ENCODE measurements at places on chromosomes 16 and 17.

GRCh38 chr16:65938083-65938482 is 428.4 kb upstream of the CDH5 start:
- no peak for DNase-seq

DNA sequence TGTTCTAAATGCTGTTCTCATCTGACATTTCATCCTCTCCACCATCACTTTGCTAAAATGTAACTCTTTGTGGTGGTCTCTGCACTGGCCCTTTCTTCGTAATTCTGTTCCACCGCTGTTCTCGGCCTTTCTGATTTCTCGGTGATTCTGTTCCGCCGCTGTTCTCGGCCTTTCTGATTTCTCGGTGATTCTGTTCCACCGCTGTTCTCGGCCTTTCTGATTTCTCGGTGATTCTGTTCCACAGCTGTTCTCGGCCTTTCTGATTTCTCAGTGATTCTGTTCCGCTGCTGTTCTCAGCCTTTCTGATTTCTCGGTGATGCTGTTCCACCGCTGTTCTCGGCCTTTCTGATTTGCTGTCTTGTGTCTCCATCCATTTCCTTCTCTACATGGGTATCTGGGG is 12.3 kb downstream of the FOXF1 start:
- DNase-seq = no peak

DNA sequence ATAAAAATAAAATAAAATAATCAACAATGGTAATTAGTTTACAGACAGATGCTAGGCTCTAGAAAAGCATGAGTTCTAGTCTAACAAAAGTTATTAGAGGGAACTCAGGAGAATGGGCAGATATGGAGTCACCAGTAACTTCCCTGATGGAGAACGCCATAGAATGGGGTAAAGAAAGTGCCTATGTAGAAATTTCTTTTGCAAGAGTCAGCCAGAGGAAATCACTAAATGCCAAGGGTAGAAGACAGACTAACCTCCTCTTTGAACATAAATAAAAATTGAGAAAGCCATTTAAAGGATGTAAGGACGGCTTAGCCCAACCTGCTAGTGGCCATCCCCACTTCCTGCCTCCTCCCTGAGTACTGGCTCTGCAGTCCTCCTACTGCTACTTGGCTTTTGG is 141.6 kb downstream of the VPS53 start:
- DNase-seq = no peak

- no peak for DNase-seq
Measured at GRCh38 chr17:81367171-81367570, 28.1 kb upstream of the BAHCC1 start.

- DNase-seq = no peak
Measured at GRCh38 chr17:32586666-32587065, 99.9 kb downstream of the CDK5R1 start.

DNA sequence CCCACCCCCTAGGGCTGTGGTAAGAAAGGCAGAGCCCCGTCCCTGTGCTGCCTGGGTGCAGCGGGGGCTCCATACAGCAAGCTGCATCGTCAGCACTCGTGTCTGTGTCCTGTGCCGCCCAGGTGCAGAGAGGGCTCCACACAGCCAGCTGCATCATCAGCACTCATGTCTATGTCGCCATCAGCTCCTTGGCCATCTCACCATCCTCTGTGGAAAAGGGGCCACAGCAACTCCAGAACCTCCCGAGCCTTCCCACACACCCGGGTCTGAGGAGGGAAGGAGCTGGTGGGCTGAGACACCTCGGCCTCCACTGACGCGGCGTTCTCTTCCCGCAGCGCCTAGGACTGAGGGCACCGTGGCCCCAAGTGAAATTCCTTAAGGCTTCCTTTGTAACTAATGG is 72.9 kb upstream of the CHMP6 start:
- no peak for DNase-seq

DNA sequence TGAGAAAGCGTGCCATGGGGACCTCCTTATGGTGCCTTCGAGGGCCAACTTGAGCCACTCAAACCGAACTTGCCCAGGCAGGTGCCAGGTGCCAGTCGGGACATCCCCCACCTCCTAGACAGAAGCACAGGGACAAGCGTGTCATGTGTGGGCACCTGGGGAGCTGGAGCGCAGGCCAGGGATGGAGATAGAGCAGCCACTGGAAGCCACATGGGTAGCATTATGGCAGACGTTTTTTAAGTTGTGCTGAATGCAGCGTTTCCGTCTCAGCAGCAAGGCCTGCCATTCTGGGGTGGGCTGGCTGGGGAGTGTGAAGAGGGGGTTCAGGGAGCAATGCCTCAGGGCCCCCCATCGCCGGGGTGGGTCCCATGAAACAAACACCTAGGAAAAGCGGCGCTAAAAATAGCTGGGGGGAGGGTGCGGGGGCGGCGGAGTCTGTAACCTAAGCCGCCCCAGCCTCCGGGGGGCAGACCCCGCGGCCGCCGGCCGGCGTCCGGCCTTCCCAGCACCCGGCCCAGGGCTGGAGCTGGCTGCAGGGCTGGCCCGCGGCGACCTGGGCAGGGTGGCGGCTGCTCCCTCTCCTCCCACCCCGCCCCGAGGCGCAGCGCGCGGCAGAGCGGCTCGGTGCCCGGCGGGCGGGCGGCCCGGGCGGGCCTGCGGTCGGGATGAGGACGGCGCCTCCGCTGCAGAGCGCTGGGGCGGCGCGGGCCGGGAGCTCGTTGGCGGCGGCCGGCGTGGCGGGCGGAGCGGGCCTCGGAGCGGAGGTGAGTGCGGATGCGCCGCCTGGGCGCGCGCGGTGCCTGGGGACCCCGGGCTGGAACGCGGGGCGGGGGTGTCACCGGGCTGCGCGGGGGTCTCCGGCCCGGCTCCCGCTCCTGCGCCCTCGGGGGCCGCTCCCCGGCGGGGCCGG is at the start of gene ZNF469:
TSS of gene ZNF469 (plus strand) at position 469 of the 910 bp plus-strand sequence. CDS start 44,512 bp downstream, outside the sequence.
- DNase-seq = no peak

- DNase-seq = no peak
Measured at GRCh38 chr17:61478026-61478789, 26.0 kb downstream of the TBX4 start.

DNA sequence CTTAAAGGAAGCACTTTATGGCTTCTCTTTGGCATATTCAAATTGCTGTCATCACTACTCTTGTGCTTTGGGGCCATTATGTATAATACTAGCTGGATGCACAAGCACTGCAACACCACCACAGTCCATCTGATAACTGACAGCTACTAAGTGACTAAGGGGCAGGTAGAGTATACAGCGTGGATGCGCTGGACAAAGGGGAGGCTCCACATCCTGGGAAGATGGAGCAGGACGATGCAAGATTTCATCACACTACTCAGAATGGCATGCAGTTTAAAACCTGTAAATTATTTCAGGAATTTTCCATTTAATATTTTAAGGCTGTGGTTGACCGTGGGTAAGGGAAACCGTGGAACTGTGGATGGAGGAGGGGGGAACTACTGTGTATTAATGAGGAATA is 25.0 kb downstream of the MPRIP start:
- no peak for DNase-seq
